ENCODE measurements at places on chromosomes 2 and 18.

DNA sequence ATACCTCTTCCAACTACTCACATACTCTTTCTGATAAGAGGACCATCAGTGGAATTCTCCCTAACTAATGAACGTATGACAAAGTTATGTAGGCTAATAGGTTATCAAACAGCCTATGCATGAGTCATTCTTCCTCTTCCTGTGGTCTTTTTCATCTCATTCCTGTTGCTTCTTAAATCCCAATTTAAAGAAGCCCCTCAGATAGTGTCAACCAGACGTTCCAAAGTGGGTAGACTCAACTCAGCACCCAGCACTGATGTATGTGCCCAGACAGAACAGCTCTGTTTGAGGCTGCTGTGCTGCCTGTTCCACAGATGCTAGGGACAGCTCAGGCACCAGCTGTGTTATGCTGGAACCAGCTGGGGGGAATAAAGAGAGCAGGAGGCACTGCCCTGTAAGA lies 52.6 kb downstream of the CXCR4 start:
- DNase-seq = no peak

GRCh38 chr2:108641756-108642155 lies 77.5 kb upstream of the RANBP2 start:
- no peak for DNase-seq

DNA sequence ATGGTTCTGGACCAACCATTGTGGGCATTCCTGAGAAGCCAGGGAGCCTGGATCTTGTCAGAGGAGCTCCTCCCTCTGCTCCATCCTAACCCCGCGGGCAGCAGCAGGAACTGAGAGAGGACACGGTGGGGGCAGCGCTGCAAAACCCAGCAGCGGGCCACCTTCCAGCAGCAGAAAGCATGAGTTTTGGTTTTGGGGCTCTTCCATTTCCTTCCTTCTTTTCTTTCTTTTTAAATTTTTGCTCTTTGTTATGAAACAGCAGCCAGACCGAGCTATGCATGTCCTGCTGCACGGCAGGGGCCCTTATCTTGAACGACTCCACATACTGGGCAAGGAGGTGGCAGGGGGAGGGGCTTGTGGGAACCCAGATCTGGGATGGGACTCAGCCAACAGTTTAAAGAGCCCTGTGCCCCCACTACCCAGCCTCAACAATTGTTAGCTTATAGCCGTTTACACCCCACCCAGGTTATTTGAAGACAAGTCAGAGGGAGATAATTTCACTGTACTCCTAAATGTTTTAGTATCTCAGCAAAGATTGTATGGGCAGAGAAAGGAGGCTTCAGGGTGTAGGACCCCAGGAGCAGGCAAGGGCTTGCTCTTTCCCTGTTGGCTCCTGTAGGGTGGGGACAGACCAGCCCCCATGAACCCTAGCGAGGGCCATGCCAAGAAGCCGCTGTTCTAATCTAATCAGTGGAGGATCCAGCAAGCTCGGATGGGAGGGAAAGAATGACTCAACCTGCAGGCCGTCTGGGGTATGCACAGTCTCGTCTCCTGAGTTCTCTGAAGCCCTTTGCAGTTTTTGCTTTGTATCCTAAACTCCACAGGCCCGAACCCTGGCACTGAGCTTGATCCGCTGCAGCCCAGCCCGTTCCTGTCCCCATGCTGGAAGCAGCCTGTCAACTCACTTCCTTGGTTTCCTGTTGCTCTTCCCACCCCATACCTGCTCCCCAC lies 75.3 kb downstream of the LRRFIP1 start:
- DNase-seq = no peak

- DNase-seq = no peak
Measured at GRCh38 chr2:231891514-231891905, 34.7 kb downstream of the NPPC start.

DNA sequence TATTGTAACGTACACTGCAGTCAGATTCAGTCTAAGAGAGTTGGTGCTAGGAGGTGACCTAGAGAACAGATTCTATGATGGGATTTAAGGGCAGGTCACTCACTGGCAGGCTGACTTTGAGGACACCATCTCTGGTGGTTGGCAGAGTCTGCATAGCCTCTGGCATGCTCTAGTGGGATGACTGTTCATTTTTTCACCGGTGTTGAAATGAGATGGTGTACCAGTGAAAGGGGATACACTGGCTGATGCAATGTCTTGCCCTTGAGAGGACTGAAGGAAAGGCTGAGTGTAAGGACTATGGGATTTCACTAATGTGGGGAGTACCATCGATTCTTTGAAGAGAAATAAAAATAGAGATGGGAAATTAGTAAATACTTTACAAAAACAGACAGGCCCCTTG lies 186.9 kb upstream of the PIEZO2 start:
- no peak for DNase-seq

- DNase-seq = no peak
Measured at GRCh38 chr2:42906557-42907411, 114.4 kb upstream of the HAAO start.

DNA sequence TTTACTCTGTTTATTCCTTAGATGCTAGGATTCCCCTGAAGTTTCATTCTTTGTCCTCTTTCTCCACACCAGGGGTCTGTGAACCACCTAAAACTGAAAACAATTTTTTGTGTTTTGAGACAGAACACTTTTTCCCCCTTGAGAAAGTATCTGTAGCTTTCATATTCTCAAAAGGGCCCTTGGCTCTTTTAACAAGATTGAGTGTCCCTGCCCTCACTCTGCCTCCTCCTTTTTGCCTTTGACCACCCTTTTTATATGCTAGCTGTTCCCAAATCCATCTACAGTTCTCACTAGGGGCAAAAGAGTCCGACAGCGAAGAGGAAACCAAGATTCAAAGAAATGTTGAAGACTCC lies 883 bp upstream of the EHBP1 start:
- DNase-seq = no peak

GRCh38 chr2:226461981-226462380 lies 337.6 kb downstream of the IRS1 start:
- no peak for DNase-seq

DNA sequence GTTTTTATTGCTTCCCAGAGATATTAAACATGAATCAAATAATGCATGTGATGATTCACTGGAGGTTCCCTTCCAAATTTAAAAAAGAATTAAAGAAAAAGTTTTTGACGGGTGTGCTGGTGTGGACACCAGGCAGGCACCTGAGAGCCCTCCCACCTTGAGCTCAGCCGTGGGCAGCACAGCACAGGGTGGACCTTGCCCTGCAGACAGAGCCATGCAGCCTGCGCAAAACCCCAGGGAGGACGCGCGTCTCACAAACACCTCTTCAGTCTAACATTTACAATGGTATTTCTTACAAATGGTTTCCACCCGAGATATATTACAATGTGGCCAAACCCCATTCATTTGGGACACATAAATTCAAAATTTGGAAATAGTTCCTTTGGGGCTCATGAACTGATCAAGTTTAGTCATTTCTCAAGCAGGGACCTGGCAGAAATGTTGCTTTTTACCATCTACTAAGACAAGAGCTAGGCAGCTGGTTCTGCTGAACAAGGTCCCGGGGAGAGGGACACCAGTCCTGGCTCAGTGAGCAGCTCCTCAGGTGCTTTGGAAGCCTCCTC lies 45.4 kb downstream of the ODC1 start:
- DNase-seq = no peak

GRCh38 chr2:46552079-46552478 lies 72.7 kb downstream of the TMEM247 start:
- DNase-seq = no peak

DNA sequence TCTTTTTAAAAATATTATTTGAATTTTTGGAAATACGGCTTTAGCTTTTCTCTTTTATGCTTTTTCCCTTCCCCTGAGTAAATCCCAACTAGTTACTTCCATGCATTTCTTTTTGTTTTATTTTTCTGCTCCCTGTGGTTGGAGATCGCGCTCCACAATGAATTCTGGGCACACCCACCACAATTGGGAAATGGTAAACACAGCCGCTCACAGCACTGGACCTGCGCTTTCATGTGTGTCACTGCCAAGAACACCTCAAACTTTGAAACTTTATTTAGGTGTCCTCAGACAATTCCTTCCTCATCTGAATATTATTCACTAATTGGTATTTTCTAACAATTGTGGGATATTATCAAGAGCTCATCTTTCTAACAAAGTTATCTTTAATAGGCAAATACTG lies 82.8 kb upstream of the TMEM18 start:
- DNase-seq = no peak

DNA sequence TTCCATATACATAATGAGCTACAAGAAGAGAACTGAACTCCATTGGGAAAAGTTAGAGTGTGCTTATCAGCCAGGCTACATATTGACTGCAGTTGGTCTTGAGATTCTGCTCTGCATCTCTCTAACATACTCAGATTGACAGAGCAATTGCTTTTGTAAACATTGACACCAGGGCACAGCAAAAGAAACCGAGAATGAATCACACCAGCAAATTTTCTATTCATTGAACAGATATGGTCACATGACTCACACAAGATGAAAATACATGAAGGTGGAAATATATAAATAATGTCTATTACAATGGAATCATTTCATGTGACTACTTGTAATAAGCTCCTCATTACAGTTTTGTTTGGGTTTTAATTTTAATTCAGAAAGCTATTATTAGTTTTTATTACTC lies 691.9 kb upstream of the TMEFF2 start:
- no peak for DNase-seq

DNA sequence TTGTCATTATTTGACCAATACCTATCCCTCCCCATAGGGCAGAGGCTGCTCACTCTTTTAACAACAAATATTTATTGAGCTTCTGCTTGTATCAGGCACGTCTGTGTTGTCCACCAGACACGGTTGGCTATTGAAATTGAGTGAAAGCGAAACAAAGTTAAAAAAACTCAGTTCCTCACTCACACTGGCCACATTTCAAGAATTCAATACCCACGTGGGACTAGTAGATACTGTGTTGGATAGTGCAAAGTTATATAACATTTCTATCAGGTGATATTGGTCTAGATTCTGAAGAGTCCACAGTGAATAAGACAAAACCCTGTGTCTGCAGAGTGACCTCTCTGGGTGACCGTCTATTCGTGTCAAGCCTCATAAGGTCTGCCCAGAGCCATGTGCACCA lies 43.9 kb upstream of the GALR1 start:
- no peak for DNase-seq

DNA sequence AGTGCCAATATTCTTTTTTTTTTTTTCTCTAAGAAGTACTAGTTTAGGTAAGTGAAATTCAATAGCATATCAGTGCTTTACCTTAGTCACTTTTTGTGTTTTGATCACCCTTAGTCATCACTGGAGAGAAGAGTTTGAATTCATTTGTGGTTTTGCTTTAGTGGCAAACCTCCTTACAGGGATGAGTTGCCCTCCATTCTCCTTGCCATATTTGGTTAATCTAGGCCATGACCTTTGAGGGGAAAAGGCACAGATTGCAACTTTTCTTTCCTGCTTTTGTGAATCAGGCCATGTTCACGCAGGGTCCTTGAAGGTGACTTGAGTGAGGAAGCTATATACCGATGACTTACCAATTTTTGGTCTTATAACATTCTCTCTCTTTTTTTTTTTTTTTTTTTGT lies 34.4 kb downstream of the PLEKHA3 start:
- DNase-seq = no peak

GRCh38 chr2:233012301-233012971 lies 620 bp downstream of the NGEF start:
- DNase-seq = no peak

DNA sequence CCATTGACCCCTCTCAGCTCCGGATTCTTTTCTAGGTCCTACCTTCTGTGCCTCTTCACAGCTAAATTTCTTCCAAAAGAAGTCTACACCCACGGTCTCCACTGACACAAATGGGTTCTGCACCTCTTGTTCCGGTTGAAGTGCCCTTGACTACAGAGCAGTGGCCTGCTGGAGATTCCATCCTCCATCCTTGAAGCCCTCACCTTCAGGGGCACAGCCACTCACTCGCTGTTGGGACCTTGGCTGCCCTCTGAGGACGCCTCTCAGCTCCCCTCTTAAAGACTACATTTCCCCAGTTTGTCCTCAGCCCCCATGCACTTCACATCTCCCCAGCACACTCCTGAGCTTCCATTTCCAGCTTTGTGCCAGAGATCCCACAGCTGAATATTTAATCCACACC lies 226.3 kb downstream of the ATAD2B start:
- DNase-seq = no peak

DNA sequence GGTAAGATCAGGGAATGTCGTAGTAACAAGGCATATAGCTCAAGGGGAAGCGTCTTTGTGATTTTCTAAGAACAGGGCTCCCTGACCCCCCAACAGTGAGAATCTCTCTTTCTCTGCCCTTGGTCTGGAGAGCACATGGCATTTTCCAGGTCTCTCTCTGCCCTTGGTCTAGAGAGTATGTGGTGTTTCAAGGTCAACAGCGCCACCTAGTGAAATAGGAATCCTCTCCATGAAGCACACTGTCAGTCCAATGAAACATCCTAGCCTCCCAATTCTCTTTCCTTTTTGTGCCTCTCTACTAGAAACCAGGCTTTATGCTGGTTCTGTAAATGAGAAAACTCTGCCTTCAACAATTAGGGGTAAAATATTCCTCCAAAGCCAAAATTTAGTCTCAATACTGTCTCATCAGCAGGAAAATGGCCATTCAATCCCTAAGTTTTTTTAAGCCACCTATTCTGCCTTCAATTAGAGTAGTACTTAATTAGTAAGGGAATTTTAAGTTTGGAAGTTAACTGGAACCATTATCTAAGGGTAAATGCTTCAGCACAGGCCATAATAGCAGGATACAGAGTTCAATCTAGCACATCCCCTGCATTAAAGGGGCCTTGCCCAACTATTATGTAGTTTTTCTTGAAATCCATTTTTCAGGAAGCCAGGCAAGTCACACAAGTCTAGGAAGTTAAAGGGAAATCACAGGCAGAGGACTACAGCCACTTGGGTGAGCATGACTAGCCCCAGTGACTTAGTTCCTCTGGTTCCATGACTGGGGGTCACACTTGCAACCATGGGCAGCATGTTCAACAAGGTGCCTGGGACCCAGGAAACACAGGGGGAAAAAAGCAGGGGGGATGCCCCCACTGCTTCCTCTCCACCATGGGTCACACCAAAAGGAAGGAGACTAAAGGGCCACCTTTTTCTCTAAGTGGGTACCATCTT lies 12.4 kb downstream of the DYM start:
- no peak for DNase-seq

- DNase-seq = no peak
Measured at GRCh38 chr2:136932700-136933099, 167.4 kb downstream of the THSD7B start.

DNA sequence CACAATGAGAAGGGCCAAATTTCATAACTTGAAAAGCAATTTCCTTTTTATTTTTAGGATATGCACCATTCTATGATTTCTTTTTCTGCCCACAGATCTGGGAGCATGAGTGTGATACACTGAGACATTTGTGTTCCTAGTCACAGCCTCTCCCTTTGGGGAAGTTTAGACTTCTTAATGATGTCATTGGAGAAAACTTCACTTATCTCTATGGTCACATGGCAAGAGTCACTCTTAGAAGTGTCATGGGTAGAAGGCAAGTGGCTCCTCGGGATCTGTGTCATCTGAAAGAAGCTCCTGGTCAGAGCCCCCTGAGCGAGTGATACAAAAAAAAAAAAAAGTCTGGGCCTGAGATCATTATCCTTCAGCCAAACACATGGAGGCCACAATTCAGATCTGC lies 62.5 kb upstream of the LGALSL start:
- DNase-seq = no peak

DNA sequence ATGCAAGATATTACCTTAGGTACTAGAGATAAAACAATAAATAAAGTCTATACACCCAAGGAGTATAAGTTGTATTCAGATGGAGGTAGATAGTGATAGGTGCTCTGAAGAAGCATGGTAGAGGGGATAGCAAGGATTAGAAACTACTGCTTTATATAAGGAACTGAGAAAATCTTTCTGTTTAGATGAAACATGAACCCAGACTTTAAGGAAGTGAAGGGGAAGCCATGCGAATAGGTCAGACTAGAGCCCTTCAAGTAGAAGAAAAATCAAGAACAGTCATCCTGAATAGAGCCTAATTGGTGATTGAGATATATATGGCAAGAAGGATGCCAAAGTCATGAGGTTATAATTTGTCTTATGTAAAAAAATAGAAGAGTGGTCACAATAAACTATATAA lies 900.1 kb downstream of the MBD2 start:
- DNase-seq = no peak

All from stimulated activated CD8-positive, alpha-beta memory T cell treated with anti-CD3 and anti-CD28 coated beads, Interleukin-7, amount 100 ng/mL, for 1 hour (primary cell).